Chondrocyte (in vitro differentiated cells): ENCODE measurements at places on chromosomes 5 and 9.

DNA sequence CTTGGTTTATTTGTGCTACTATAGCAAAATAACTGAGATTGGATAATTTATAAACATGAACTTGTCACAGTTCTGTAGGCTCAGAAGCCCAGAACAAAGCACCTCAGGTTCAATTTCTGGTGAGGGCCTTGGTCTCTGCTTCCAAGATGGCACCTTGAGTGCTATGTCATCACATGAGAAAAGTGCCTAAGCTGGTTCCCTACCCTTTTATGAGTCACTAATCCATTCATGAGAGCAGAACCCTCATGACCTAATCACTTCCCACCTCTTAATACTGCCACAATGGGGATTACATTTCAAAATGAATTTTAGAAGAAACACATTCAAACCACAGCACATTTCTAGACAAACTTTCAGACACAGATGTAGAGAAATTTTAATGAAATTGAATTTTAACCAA is 98.2 kb upstream of the PRSS3 start:
- DNase-seq, result no peak

- DNase-seq, result no peak
Observed at GRCh38 chr9:98375138-98375726, 119.8 kb upstream of the TBC1D2 start.

- no peak for DNase-seq
Observed at GRCh38 chr9:8134635-8135034, 335.1 kb upstream of the DMAC1 start.

DNA sequence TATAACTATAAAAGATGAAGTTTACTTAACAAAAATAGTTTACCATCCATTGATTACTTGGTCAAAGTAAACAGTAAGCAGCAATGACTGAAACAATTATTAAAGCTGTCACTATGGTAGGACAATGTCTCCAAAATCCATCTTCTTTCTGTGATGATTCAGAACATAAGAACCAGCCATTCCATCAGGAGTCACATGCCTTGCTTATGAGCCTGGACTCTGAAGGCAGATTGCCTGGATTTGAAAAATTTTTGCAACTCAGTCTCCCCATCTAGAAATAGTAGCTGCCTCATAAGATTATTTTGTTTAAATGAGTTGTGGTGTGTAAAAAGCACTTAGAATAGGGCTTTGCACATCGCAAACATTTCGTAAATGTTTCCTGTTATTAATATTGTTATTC is 136.2 kb downstream of the LIFR start:
- no peak for DNase-seq

DNA sequence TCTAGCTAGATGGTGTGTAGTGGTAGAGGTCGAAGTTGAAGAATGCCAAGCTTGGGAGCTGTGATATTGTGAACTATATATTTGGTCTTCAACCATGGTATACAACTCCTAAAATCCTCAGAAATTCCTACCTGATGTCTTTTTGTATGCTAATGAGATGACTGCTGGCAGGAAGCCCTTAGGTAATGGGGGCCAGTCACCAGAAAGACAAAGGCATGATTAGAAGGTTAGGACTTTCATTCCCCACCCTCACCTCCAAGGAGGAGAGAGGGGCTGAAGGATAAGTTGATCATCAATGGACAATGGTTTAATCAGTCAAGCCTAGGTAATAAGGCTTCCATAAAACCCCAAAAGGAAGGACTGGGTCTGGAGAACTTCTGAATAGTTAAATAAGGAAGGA is 285.7 kb upstream of the POU5F2 start:
- no peak for DNase-seq

- DNase-seq, result no peak
Observed at GRCh38 chr5:143135832-143136551, 267.5 kb downstream of the NR3C1 start.

DNA sequence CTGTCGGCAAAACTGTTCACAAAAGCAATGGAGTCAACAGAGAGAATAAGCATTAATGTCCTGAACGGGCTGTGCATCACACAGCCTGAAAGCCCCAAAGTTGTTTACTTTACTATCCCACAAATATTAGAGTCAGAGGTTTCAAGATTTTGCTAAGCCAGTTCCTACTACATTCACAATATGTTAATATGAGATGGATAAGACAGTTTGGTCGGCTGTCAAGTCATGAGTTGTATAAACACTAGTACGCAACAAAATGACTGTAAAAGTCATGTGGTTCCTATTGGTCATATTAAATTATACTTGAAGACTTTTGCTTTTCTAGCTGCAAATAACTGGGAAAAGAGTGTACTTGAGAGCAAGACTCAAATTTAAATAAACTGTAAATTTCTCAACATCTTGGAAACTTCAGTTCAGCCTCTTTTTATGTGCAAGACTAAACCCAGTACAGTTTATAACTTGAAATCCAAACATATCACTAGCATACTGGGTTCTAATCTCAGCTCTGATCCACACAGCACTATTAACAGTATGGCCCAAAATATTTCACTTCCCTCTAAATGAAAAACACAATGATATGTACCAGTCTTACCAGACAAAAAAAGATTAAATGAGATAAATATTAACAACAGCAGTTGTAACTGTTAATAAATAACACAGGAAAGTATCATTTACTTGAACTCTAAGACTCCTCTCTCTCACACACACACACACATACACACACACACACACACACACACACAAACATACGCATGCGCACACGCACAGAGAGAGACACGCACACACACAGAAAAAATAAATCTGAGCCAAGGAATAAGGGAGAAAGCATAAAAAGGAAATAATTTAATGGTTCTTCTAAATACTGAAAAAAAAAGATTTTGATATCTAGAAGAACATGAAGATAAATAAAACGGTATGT is 33.1 kb downstream of the FANCC start:
- DNase-seq, result no peak

DNA sequence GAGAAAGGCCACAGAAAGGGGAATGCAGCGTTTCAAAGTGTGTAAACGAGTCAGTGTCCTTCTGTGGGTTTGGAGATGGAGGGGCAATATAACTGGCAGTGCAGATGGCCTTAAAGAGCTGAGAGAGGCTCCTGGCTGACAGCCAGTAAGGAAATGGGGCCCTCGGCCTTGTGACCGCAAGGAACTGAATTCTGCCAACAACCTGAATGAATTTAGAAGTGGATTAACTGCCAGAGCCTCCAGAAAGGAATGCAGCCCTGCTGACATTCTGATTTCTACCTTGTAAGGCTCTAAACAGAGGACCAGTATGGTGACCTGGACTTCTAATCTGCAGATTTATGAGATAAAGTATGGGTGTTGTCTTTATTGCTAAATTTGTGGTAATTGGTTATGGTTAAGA is 17.5 kb upstream of the NREP start:
- no peak for DNase-seq

DNA sequence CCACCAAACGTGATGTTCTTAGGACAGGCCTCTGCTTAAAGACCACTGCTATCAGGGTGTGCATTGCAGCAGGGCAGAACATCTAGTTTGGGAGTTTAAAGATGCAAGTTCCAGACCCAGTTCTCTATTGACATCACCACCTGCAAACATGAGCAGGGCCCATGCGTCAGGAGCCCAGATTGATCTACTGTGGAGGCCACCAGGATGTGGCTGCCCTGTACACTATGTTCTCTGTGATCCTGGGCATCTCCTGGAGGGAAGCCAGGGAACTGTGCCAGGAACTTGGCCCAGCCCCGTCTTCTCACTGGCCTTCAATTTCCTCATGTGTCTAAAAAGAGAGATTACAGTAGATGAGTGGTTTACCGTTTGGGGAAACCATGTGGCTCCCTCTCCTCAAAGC is 87.1 kb downstream of the PDE6A start:
- no peak for DNase-seq

- DNase-seq, result no peak
Observed at GRCh38 chr5:109141222-109142200, 268.3 kb downstream of the PJA2 start.

- DNase-seq, result no peak
Observed at GRCh38 chr9:125472926-125473701, 211.5 kb downstream of the GAPVD1 start.

DNA sequence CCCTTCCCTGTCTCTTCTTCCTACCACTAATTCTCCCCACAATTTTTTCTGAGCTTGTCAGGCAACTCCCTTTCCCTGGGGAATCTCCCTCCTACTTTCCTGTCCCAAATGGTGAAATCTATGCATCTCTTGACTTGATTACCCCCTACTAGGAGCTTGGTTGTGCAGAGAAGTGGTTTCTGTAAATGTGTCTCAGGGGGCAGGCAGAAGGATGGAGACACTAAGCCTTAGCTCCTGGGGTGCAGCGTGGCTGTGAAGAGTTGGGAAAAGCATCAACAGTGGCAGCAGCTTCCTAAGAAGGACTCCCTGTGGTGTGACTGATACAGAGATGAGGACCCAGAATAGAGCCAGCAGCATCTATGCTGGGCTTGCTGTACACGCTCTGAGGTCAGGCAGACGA is 62.3 kb downstream of the NRG2 start:
- no peak for DNase-seq

DNA sequence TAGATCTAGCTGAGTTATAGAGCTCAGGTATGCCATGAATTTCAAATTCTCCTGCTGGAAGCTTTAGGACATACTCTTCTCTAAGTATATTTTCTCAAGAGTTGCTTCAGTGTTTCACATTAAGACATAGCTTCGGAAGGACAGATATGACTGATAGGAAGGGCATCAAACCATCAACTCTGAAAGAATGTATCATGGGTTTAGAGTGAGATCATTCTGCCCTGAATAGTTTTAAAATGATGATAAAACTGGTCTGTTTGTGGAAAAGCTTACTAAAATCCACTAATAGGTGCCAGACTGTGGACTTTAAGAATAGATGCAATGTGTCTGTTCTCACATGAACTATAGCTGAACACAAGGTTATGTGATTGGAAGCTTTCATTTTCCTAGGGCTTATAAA is 8.4 kb downstream of the SPEF2 start:
- DNase-seq, result no peak

DNA sequence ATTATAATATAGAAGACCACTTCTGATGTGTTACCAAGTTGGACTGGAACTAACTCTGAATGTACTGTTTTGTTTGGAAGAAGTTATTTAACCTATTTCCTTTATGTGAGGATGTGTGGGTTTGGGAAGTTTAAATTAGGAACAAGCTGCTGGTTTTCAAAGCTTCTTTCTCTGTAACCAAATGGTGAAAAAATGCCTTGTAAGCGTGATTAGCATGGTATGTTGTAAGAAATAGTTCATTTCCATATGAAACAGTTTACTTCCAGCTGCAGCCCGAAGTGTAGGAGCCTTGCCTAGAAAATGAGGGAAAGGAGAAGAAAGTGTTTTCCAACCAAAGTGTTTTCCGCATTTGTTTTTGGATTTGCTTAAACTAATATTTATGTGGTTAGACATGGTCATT is 36.0 kb downstream of the TTC1 start:
- DNase-seq, result no peak

- DNase-seq, result no peak
Observed at GRCh38 chr9:94174164-94174563, 84.9 kb upstream of the ZNF169 start.

GRCh38 chr9:100099722-100100042 is 639 bp downstream of the INVS start:
- DNase-seq, result no peak
